Right ventricle myocardium superior (tissue), 1 donor: ENCODE measurements at places on chromosomes 4 and X. TPM values are rescaled to one million over a fixed set of nuclear protein-coding genes. Genes with fewer than 3 reads are reported as not detected.

GRCh38 chr4:83174844-83175414, 60.4 kb upstream of the PLAC8 start:
- DNase-seq: no peak

GRCh38 chrX:78650906-78651437, 8.2 kb downstream of the RTL3 start:
- no peak for DNase-seq

- DNase-seq: no peak
These were observed 12.7 kb downstream of the ACOX3 start for GRCh38 chr4:8427761-8428287.

GRCh38 chrX:2931612-2932011, 2.5 kb upstream of the ARSD start:
- DNase-seq: no peak

- no peak for DNase-seq
These were observed 5.5 kb downstream of the MED14 start for GRCh38 chrX:40729598-40730584.

- DNase-seq: no peak
These were observed 54.3 kb upstream of the TET2 start for GRCh38 chr4:105092356-105092755.

GRCh38 chr4:22471999-22472461, 43.8 kb downstream of the ADGRA3 start:
- DNase-seq: no peak

- no peak for DNase-seq
These were observed 148.7 kb upstream of the NAP1L5 start for GRCh38 chr4:88846206-88846790.

The AMTN gene
- total RNA-seq: not detected

The CDX4 gene
- not detected for total RNA-seq
